ENCODE measurements at places on chromosomes 7 and 10.
A peak's percentile ranks its signal among the peaks of the same experiment; 100 is the strongest.

DNA sequence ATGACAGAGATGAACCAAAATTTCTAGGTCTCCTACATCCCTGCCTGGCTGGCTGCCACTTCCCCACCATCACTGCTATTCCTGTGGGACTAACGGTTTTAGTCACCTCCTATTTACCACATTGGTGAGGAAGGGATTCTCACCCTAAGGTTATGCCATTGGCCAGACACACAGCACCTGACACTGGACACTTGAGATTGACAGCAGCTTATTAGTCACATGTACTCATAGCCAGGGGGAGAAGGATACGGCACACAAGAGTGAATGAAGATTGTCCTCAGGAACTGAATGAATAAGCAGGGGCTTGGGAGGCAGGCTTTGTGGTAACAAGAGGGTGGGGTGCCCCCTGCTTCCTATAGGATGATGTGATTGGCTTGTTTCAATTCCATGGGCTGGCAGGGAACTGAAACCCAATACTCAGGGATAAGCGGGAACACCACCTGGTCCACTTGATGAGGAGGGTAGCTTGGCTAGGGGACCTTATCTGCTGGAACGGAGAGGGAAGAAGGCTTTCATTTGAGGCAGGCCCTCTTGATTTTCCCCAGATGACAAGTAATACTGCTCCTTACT lies 99.0 kb downstream of the SPAG6 start:
- no peak for DNase-seq

DNA sequence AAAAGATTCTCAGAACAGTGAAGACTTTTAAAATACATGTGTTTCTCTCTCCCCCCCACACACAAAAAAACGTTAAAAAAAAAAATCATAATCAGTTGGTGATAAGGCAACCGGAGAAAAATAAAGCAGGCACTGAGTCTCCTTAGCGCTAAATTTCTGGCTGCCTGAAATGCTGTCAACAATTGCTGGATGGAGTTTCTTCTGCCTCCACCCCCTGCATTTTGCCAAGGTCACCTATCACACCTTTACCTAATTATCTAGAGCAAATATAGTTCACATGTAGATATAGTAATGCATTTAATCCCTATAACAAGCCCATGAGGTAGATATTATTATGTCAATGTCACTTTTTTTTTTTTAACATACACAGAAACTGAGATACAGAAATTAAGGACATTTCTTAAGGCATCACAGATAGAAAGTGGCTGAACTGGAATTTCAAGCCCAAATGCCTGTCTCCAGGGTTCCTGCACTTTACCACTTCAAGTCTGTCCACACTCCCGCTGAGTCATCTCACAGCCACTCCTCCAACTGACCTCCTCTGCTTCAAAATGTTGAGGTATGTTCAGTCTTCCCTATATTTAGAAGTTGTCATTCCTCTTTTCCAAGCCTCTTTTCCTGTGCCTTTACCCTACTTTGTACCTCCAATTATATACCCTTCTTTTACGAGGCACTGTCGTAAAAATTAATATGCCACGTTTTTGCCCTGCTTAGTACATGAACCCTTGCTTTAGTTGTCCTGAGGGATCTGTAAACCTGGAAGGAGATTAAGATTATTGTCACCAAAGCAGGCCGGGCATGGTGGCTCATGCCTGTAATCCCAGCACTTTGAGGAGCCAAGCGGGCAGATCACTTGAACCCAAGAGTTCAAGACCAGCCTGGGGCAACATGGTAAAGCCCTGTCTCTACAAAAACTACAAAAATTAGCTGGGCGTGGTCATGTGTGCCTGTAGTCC lies 72.8 kb upstream of the MPP7 start:
- DNase-seq, result peak; percentile 53

GRCh38 chr7:33201821-33202220 lies 72.5 kb downstream of the BBS9 start:
- DNase-seq, result no peak

GRCh38 chr10:72108830-72109635 lies 20.7 kb upstream of the SPOCK2 start:
- DNase-seq, result no peak

- DNase-seq, result no peak
These were observed 169.5 kb downstream of the DNAJB6 start for GRCh38 chr7:157506268-157506667.

- DNase-seq, result no peak
These were observed 615.0 kb upstream of the MBL2 start for GRCh38 chr10:53387562-53387961.

- peak; percentile 54 for DNase-seq
These were observed 3.1 kb downstream of the CYP2W1 start for GRCh38 chr7:985915-986741.

- DNase-seq, result no peak
These were observed 22.5 kb downstream of the CTBP2 start for GRCh38 chr10:125137601-125138438.

GRCh38 chr7:86313842-86314241 lies 329.9 kb upstream of the GRM3 start:
- DNase-seq, result no peak

DNA sequence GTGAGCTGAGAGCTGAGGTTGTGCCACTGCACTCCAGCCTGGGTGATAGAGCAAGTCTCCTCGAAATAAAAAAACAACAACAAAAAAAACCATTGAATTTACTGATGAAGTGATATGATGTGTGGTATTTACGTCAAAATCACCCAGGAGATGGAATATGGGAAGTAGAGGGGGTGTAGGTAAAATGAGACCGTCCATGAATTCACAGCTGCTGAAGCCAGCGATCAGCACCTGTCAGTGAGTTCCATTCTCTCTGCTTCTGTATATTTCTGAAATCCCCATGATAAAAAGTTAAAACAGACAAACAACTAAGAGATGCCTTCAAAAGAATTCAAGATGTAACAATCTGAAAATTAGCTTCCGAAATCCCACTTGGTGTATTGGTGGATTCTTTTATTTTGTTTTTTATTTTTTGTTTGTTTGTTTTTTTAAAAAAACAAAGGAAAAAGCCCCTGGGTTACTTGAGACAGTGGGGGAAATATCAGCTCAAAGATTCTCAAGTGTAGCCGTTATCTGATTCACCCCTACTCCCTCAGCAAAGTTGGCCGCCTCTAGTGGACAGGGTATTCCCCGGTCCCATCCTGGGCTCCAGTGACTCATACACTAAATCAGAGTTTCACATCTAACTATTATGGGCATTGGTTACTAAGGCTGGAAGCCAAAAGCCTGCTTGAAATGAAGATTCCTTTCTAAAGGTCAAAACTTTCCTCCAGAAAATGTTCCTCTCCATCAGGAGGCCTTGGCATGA lies 76.4 kb downstream of the MAP3K8 start:
- DNase-seq, result peak; percentile 82

GRCh38 chr7:120168066-120168465 lies 104.9 kb upstream of the KCND2 start:
- DNase-seq, result no peak

- no peak for DNase-seq
These were observed 60.0 kb downstream of the VTI1A start for GRCh38 chr10:112507046-112507445.

DNA sequence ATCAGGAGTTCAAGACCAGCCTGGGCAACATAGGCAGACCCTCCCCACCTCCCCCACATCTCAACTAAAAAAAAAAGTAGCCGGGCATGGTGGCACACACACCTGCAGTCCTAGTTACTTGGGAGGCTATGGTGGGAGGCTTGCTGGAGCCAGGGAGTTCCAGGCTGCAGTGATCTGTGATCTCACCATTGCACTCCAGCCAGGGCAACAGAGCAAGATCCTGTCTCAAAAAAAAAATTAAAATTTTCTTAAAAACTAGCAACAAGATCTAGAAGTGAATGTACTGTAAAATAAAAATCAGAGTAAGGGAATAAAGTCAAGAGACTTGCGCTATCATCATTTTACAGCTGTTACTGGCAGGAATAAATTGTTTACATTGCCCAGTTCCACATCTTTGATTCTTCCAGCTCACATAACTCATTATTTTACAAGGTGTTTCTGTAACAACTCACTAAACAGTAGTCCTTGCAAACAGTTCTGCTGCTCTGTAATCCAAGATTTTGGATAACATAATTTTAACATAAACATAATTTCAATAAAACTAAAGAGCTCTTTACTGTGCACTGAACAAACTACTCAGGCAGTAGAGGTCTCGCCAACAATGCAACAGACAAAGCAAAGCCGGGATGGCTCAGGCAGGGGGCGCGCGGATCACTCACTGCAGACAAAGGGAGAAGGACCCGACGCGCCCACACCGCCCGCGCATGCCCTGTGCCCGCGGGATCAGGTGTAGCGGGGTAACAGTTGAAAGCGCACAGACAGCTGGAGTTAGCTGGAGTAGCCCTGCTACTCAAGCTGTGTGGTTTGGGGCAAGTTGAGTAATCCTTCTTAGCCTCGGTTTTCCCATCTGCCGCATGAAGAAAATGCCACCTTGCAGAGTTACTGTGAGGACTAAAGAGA lies 73.3 kb upstream of the NFE2L3 start:
- peak; percentile 38 for DNase-seq
